NCI-H187 (cell line): ENCODE measurements at places on chromosomes 3 and 15.

DNA sequence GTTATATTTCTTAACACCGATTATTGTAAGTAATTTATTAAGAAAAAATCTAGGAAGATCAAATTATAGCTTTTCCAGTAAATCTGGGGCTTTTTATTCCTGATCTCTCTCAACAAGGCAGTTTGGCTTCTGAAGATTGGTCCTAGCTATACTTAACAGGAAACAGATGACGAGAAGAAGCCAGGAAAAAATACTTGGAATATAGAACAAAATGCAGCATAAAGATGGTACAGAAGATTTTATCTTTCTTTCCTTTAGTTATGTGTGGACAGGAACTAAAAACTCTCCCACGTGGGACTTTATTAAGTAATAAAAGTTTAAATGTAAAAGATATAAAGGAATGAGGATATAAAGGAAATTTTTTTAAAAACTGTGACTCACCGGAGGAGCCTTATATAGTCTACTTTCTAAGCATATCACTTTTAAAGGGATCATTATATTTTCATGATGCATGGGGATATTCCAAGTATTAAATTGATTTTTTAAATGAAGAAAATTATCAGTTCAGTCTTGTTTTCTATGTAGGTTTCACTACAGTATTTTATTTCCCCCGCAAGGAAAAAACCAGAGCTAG is 8.2 kb downstream of the B3GNT5 start:
- DNase-seq: no peak

DNA sequence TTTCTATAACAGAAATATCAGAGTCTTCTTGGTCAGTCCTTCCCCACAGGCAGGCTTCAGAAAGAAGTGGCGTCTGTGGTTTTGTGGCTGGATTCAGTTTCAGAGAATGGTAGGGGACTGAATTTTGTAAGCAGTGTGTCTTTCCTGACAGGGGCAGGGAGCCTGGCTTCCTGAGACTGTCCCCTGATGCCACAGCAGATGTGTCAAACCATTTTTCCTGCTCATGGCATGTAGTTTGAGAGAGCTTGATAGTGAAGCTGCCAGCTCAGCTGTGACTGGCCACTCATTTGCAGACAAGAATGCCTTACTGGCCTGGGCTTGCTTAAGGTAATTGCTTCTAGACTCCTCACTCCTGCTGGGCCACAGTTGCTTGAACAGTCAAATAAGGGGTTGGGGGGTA is 26.4 kb downstream of the LARS2 start:
- no peak for DNase-seq

DNA sequence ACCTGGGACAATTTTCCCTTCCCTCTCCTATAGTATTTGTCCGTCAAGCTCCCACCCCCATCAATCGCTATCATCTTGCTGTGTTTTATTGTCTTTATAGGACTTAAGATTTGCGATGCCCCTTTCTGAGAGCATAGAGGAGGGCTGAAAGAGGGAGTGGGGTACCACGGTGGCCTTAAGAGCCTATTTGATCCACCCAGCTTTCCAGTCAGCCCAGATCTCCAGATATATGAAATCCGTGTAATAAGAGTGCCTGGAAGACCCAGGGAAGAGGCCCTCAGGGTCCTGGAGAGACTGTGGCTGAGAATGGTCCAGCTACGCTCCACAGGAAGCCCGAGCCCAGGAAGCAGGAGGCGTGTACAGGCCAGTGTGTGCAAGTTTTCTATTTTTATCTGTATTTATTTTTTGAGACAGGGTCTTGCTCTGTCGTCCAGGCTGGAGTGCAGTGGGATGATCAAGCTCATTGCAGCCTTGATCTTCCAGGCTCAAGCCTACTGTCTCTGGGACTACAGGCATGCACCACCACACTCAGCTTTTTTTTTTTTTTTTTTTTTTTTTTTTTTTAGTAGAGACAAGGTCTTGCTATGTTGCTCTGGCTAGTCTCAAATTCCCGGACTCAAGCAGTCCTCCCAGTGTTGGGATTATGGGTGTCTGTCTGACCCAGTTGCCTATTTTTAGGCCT is 964 bp upstream of the NCKIPSD start:
- DNase-seq: no peak

GRCh38 chr3:134636406-134636805 is 14.4 kb downstream of the KY start:
- no peak for DNase-seq

- DNase-seq: no peak
Observed at GRCh38 chr3:185757176-185757575, 67.7 kb downstream of the IGF2BP2 start.

DNA sequence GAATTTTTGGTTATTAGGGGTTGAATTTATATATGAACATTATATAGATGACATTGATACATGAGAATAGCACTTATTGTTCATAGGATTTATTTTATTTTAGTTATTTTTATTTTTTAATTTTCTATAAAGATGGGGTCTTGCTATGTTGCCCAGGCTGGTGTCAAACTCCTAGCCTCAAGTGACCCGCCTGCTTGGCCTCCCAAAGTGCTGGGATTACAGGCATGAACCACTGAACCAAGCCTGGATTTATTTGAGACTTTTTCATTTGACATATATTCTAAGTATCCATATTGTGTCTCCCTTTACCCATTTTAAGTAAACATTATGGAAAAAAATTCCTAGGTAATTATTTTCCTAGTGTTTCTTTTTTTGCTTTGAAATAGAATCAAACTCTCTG is 12.5 kb downstream of the PAQR9 start:
- DNase-seq: no peak

DNA sequence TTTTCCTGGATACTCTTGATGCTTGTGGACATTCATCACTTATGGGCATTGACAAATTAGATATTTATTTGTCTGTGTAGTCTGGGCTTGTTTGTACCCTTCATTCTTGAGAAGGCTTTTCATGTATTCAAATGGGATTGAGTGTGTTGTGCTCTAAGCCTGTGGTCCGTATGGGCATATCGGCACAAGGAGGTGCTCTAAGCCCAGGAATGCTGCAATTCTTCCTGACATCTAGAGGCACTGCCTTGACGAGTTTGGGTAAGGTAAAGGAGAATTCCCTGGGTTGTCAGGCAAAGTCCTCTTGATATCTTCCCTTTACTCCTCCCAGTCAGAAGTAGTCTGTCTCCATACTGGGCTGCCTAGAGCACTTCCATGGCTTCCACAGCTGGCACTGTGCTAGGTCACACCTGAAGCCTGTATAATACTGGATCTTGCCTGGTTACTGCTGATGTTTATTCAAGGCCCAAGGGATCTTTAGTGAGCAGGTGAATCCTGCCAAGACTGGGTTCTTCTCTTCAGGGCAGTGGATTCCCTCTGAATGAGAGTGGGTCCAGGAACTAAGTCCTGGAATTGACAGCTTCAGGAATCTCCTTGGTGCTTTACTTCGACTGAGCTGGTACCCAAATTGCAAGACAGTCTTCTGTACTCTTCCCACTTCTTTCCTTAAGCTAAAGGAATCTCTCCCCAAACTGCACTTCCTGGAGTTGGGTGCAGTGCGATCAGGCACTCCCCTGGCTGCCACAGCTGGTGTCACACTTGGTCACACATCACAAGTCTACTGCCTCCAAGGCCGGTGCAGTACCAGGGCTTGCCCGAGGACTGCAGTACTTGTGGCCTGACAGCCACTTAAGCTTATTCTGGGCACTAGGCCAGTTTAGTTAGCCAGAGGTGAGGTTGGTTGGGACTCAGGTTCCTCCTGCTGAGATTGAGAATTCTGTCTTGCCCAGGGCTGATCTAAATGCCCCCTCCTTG is 46.0 kb downstream of the GALK2 start:
- peak; percentile 2 for DNase-seq

- no peak for DNase-seq
Observed at GRCh38 chr15:31089368-31090047, 12.0 kb downstream of the TRPM1 start.

- no peak for DNase-seq
Observed at GRCh38 chr3:138625707-138626365, 17.3 kb downstream of the FAIM start.

- DNase-seq: no peak
Observed at GRCh38 chr3:27559835-27560234, 75.7 kb upstream of the SLC4A7 start.

GRCh38 chr15:40040293-40040635 is 1.3 kb upstream of the SRP14 start:
- DNase-seq: no peak

DNA sequence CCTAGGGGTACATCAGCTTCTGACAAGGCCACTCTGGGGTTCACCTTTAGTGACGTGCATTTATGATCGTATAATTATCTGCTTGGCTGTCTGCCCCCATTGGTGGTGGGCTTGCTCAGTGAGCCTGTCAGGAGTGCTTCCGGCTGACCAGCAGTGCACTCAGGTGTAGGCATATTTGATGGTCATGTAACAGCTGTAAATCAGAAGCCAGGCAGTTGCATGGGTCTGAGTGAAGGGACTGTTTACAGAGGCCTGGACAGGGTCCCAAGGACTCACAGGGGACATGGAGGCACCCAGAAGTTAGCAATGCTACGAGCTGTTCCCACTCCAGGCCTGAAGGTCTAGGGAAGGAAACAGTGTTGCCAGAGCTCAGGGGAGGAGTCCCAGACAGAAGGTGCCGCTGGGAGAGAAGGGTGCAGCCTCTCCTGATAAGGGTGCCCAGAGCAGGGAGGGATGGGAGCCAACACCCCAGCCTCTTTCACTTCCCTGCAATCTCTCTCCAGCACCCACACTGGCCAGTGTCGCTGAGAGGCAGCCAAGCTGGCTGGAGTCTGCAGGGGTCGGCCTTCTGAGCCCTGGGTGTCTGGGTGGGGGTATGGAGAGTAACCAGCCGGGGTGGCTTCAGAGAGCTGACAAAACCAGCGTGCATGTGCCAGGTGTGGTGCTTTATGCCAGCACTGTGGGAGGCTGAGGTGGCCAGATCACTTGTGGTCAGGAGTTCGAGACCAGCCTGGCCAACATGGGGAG is 61.3 kb upstream of the PRR23E start:
- DNase-seq: no peak

DNA sequence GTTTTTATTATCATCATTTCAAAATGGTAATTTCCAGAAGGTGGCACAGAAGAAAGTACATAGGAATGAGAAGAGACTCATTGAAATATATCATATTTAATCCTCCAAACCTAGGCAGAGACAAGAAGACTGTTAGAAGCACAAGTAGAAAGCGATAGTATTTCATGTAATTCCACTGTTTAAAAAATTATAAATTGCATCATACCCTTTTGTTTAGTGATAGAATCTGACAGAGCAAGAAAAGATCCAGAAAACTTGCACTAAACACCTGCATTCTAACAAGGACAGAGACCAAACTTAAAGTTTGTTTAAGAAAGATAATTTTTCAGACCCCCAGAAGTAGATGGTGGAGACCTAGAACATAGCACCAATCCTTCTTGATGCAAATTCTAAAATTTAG is 56.9 kb upstream of the CD96 start:
- no peak for DNase-seq

GRCh38 chr3:181694805-181695660 is 16.7 kb upstream of the SOX2 start:
- no peak for DNase-seq

DNA sequence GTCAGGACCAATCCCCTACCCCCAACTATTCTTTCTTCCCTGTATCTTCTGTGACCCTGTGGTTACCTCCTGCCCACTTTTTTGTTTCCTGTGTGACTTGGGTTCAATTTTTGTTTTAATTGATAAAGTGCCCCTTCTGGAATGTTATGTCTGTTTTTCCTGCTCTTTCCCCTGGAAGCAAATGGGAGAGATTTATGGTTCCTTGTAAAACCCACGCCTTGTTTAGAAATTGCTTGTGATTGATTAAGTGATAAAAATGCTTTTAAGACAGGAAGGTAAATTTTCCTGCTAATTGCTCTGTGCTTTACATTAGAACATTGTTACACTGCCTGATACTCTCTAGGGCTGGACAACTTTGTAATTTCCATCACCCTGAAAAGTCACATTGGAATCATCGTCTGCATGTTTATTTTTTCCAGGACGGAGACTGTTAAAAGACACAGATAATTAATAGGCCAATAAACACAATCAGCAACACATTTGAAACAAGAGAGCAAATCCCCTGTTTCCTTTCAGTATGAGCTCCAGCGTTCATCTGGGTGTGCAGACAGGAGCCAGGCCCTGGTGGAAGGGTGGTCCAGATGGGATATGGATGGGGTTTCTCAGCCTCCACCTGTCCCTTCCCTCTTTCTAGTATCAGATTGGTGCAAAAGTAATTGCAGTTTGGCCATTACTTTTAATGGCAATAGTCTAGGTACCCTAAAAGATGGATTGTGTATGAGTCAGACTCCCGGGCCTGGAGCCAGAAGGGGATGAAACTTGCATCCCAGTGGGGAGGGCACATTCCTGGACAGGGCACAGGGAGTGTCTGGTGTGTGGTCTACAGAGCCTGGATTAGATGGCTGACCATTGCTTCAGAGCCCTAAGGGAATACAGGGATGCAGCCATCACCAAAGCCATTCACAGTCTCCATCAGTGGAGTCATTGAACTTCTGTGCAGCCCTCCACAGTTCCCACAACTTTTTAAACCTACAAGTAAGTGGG is 58.1 kb upstream of the AGBL1 start:
- no peak for DNase-seq

DNA sequence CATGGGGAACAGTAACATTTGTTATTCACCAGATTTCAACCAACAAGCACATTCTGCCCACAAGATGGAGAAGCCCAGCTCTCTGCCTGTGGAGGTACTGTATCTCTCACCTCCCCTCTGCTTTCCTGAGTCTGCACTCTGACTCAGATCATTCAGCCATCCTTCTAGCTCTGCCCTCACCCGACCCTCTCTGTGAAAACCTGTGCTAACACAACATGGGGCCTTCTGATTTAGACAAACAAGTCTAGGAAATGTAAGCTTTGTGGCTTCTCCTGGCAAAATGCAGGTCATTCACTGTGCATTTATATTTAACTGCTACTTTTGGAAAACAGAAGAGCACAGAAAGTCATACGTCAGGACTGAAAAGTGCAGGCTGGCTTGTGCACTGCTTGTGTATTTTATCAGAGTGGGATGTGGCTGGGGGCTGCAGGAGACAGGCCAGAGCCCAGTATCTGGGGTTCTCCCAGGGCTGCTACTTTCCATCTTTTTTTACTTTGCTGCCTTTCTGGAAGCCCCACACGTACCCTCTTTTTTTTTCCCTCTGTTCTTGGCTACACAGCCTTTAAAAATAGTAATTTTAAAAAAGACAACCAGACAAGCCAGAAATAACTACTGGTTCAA is 50.8 kb downstream of the SUSD5 start:
- no peak for DNase-seq

DNA sequence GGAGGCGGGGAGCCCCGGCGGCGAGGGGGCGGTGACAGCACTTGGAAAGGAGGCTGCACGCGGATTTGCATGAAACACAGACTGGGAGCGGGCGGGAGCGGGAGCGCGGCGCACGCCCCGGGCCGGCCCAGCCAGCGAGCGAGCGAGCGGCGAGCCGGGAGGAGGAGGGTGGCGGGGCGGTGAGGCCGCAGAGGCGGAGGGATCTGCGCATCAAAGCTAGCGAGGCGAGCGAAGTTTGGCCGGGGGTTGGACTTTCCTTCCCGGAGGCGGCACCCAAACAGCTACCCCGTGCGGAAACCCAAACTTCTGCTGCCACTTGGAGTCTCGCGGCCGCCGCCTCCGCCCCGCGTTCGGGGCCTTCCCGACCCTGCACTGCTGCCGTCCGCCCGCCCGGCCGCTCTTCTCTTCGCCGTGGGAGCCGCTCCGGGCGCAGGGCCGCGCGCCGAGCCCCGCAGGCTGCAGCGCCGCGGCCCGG is at the start of gene SMAD3:
Gene SMAD3 (plus strand): TSS at position 72 of the 475 bp plus-strand sequence. CDS start 553 bp downstream, outside the sequence.
- DNase-seq: no peak

GRCh38 chr3:122934251-122934650 is 93.3 kb downstream of the SEMA5B start:
- DNase-seq: no peak
